ENCODE measurements at places on chromosomes 3 and 15.

DNA sequence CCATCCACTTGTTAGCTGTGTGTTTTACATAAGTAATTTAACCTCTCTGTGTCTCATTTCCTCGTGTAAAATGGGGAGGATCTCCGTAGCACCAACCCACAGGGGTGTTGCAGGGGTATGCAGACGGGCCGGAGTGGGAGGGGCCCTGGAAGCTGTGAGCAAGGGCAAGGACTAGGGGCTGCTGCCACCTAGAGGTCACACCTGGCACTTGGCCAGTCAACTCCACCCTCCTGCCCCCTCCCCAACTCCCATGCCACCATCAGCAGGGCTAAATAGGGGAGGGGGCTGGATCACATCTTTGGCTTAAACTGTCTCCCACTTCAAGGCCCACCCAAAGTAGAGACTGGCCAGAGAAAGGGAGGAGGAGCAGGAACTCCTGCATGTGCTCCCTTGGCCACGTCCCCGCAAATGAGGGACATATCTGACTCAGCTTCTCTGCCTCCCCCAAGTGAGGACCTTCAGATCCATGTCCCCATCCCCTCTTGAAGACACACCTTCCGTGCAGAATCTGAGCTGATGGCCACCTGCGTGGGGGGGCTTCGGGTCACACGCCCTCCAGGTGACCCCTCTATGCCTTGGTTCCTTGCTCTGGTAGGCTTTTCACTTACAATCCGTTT is 2.6 kb downstream of the CCDC9B start:
- DNase-seq, result peak; percentile 56

DNA sequence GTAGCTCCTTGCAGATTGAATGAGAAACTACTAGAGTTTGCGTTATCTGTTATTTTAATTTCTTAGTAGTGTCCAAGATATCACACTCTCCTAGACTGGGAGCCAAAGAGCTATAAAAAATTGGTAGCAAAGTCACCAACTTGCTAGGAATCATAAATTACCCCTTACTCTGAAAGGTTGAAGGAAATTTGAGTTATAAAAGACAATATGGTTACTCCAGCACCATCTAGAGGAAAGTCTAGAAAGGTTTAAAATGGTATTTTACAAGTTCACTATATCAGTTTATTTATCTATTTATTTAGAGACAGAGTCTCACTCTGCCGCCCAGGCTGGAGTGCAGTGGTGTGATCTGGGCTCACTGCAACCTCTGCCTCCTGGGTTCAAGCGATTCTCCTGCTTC is 121.6 kb downstream of the RBPMS2 start:
- peak; percentile 39 for DNase-seq

DNA sequence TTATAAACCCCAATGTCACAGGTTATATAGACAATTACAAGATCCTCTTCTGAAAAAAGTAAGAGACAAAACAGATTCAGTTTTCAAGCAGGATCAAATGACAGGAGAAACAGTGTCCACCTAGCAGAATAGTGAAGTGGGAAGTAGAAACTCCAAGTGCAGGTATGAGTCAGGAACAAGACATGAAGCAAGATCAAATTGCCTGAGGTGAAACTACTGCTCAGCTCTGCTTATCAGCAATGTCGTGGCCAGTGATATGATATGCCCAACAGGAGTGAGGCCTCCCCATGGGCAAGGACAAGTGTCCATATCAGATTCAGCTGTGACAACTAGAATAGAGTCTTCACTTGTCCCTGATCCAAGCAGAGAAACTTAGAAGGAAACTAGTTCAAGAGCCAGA is 100.0 kb downstream of the ZMAT3 start:
- DNase-seq, result peak; percentile 10

- DNase-seq, result peak; percentile 40
These were observed 9.4 kb upstream of the KIF7 start for GRCh38 chr15:89664441-89665350.

GRCh38 chr3:184428561-184429175 is 48.8 kb downstream of the CHRD start:
- peak; percentile 49 for DNase-seq

- no peak for DNase-seq
These were observed 185.3 kb downstream of the FNDC3B start for GRCh38 chr3:172224560-172225214.
